Effector memory CD8-positive, alpha-beta T cell (primary cell): ENCODE measurements at places on chromosomes 13 and 19.

GRCh38 chr19:4557971-4558941, 1.2 kb downstream of the SEMA6B start:
- peak; percentile 27 for DNase-seq
- H3K4me3 ChIP-seq, result no peak overlapping the region
- peaks cover 5% of the 10 kb centered on the region for H3K27me3 ChIP-seq
- no peak overlapping the region for H3K27ac ChIP-seq

GRCh38 chr13:39881383-39881782, 225.9 kb downstream of the COG6 start:
- no peak for DNase-seq
- no peaks in the 10 kb centered on the region for H3K36me3 ChIP-seq
- H3K27ac ChIP-seq, result no peak overlapping the region
- peaks cover 34% of the 10 kb centered on the region for H3K27me3 ChIP-seq

DNA sequence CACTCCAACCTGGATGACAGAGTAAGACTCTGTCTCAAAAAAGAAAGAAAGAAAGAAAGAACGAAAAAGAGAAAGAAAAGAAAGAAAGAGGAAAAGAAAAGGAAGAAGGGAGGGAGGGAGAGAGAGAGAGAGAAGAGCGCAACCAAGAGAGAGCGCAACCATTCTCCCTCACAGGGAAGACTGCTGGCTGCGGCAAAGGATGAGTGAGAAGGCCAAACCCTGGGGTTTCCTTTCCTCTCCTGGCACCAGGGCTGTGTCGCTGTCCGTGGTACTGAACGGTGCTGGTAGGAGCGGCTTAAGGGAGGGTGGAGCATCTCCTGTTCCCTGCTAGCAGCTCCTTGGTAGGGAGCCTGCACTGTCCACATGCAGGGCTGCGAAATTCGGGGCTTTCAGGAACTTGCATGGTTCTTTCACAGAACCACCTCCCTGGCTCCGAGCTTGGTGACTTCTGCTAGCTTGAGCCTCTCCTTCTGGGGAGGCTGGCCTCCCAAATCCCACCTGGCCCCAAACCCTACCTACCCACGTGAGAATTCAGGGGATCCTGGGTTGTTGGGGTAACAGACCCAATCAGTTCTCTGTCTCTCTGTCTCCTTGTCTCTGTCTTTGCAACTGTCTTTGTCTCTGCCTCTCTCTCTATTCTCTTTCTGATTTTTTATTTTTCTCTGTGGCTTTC, 51.1 kb upstream of the ZNRF4 start:
- H3K36me3 ChIP-seq, result peaks cover 2% of the 10 kb centered on the region
- H3K27me3 ChIP-seq, result peaks cover 22% of the 10 kb centered on the region
- H3K4me1 ChIP-seq, result no peaks in the 10 kb centered on the region
- H3K4me3 ChIP-seq, result no peak overlapping the region
- peak; percentile 33 for DNase-seq

DNA sequence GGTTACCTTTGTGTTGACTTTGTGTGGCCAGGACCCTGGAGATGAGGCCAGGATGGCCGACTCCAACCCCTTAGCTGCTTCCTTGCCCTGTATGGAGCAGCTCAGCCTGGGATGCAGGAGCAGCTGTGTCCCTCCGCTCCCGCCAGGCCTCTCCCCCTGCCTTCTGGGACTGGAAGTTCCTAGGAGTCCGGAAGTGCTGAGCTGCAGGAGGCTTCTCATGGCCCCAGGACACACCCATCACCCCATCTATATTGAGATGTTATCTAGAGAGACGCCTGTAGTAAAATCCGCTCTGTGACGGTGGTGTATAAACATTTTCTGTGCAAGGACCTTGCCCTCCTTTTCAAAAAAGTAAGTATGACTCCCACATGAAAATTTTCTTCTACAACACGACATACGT, 27.0 kb downstream of the WTIP start:
- no peak for DNase-seq
- H3K4me1 ChIP-seq, result no peaks in the 10 kb centered on the region
- no peak overlapping the region for H3K27ac ChIP-seq

GRCh38 chr13:110225609-110226574, 81.1 kb downstream of the COL4A1 start:
- H3K4me1 ChIP-seq, result no peaks in the 10 kb centered on the region
- H3K27me3 ChIP-seq, result peaks cover 7% of the 10 kb centered on the region
- H3K4me3 ChIP-seq, result no peak overlapping the region
- DNase-seq, result no peak
- H3K36me3 ChIP-seq, result no peaks in the 10 kb centered on the region

DNA sequence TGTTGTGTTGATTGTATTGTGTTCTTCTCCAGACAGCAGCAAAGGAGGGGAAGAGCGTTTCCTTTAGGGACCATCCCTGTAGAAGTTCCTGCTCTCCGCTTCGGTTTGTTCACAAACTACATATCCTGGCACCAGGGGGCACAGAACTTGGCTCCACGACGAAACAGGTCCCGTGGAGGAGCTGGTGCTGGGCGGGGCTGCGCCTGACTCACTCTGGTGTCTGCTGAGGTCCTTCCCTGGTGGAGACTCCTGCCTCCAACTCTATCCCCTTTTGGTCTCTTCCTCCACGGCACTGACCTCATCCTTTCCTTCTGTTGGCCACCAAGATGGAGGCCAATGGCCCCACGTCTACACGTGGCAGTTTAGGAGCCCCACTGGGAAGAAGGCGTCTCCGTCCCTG, 14.7 kb downstream of the TMPRSS9 start:
- DNase-seq, result no peak
- no peak overlapping the region for H3K4me3 ChIP-seq
- no peaks in the 10 kb centered on the region for H3K4me1 ChIP-seq
- H3K36me3 ChIP-seq, result peaks cover 7% of the 10 kb centered on the region
- H3K27me3 ChIP-seq, result no peaks in the 10 kb centered on the region

DNA sequence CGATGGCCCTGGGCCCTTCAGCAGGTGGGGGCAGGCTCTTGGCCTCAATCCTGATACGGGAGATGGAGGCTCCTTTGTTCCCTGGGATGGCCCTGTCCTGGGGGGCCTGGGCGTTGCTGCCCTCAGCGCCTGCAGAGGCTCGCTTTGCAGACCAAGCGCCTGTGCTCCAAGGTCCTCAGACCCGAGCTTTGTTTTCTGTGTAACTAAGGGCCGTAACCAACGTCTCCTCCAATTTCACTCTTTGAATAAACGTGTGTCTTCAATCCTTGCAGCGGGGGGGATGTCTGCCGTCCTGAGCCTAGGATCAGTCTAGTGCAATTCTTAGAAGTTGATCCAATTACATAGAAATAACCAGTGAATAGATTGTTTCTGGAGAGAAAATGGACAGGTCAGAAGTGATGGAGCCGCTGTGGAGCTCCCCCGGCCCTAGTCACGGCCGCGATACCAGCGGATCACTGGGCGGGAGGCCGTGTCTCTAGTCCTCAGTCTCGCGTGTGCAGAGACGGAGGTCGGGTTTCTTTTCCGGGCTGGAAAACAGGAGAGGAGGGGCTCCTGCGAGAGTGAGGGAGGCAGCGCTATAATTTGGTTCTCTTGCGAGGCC, 5.3 kb downstream of the PTBP1 start:
- peak overlapping the region; percentile 85 for H3K4me3 ChIP-seq
- H3K27ac ChIP-seq, result peak overlapping the region; percentile 95
- H3K36me3 ChIP-seq, result peaks cover 93% of the 10 kb centered on the region
- H3K27me3 ChIP-seq, result no peaks in the 10 kb centered on the region
